A549 treated with Mapracorat at 1 μM for 4 hours (cell line): ENCODE measurements at places on chromosomes 5 and 9. TPM values are rescaled to one million over a fixed set of nuclear protein-coding genes. Genes with fewer than 3 reads are reported as not detected.

The HK3 gene
- total RNA-seq = not detected in 5 replicates

The PCDH12 gene
- 0.01 to 0.11 TPM (median 0.02 TPM) in 3 of 5 replicates, not detected in the others for total RNA-seq

The OR2V1 gene
- total RNA-seq = not detected in 5 replicates

The PPP2R2B gene
- total RNA-seq = 0.10 to 0.24 TPM (median 0.12 TPM) in 3 of 5 replicates, not detected in the others

The LURAP1L gene
- total RNA-seq = 20.8 to 29.7 TPM (median 27.5 TPM) in 5 replicates

The CMBL gene
- 21.1 to 22.5 TPM (median 21.6 TPM) in 5 replicates for total RNA-seq

The CATSPER3 gene
- 0.22 to 0.41 TPM (median 0.37 TPM) in 5 replicates for total RNA-seq

The ABCA2 gene
- total RNA-seq = 19.0 to 29.4 TPM (median 26.7 TPM) in 5 replicates

The NUDT12 gene
- 1.5 to 1.9 TPM (median 1.7 TPM) in 5 replicates for total RNA-seq

The ZNF367 gene
- total RNA-seq = 4.6 to 6.1 TPM (median 5.5 TPM) in 5 replicates

The TRIM36 gene
- 1.5 to 2.4 TPM (median 2.3 TPM) in 5 replicates for total RNA-seq

The MYO10 gene
- total RNA-seq = 36.8 to 42.5 TPM (median 37.3 TPM) in 5 replicates

The ROPN1L gene
- 1.1 to 2.9 TPM (median 2.6 TPM) in 5 replicates for total RNA-seq
